Activated CD4-positive, alpha-beta T cell treated with anti-CD3 and anti-CD28 coated beads for 36 hours (primary cell): ENCODE measurements at places on chromosomes 13 and 19.
A peak's percentile ranks its signal among the peaks of the same experiment; 100 is the strongest.

- no peak for DNase-seq
These were observed 69.5 kb downstream of the PTPRS start for GRCh38 chr19:5271145-5271544.

- DNase-seq = peak; percentile 71
These were observed 10.6 kb upstream of the RETN start for GRCh38 chr19:7658219-7658686.

DNA sequence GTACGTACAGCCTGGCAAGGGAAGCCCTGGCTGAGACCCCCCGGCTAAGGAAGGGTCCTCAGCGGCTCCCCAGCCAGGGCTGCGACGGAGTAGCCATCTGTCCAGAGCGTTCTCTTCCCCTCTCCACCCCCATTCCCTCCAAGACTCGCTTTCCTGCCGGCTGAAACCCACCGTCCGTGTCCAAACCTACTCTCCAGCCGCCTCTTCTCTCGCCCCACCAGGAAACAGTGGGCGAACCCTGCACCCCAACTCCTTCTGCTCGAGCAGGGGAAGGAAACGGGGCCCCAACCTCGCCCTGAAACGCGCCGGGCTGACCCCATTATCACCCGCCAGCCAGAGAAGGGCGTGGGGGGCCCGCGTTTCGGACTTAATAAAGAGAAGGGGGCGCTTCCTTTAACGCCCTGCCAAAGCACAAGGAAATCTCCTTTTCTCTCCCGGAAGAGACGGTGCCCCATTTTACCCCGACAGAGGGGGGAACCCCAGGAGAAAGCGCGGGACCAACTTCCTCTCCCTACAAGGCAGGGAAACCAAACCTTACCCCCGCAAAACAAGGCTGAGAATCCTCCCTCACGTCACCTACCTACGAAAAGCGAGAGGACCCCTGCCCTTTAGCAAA, 2.5 kb downstream of the ZC3H4 start:
- peak; percentile 74 for DNase-seq

GRCh38 chr19:58154287-58154678, 3.7 kb upstream of the ZNF329 start:
- DNase-seq = peak; percentile 16

DNA sequence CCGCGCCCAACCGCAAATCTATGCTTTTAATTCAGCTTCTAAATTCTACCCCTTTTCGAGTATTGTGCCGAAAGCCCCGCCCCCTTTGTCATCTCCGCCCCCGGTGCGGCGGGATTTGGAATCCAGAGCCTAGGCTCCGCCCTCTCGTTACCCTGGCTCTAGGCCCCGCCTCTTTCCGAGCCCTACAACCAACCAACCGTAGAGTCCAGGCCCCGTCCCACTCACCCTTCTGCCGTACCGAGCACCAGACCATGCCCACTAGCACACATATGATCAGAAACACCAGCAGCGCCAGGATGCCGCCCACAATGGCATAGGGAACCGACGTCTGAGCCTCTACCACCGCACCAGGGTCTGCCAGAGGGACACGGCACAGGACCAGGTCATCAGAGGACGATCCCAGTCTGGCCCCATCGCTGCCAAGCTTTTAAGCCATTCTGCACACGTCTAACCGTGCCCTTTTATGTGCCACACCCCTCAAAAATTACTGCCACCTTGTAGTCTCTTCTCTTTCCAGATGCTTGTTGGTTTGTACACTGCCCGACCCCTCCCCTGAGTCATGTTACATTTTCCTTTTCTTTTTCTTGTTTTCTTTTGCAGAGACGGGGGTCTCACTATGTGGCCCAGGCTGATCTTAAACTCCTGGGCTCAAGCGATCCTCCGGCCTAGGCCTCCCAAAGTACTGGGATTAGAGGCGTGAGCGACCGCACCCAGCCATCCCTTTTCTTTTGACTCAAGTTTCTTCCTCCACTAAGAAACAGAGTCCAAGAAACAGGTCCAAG, 4.7 kb upstream of the ZNF428 start:
- peak; percentile 56 for DNase-seq

GRCh38 chr19:53787266-53787665, 36.8 kb downstream of the NLRP12 start:
- DNase-seq = no peak

GRCh38 chr19:42468273-42468796, 25.6 kb upstream of the CXCL17 start:
- no peak for DNase-seq

- DNase-seq = peak; percentile 85
These were observed 1.0 kb upstream of the DBP start for GRCh38 chr19:48637948-48638830.

- DNase-seq = no peak
These were observed 361.8 kb downstream of the ZNF536 start for GRCh38 chr19:30733826-30734550.

DNA sequence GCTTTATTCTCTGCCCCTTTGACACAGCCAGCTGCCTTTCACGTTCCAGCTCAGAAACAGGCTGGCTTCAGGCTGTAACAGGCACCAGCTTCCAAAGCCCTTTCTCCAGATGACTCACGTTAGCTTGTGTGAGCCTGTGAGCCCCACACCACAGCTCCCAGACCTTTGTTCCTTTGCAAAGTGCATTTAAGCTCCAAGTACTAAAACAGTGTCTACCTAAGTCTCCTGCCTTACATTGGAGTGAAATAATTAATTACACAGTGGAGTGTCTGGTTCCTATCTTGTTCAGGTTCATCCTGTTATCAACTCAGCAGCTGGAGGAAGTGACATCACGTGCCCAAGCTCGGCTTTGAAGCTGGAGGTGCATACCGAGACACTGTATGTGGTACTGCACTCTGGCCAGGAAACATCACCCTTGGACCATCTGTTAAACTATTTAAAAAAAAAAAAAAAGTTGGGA, 475.8 kb downstream of the FOXO1 start:
- DNase-seq = peak; percentile 81

DNA sequence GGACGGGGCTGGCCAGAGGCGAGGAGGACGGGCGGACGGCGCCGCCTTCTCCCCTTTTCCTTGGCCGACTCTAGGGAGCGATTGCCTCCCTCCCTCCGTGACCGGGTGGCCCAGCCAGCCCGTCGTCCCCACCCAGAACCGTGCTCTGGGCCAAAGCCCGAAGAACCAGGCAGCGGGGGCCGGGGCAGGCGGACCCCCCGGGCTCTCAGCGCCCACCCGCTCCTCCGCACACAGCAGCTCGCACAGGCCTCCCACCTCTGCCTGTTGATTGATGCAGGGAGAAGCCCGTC, 9.3 kb upstream of the MARCHF2 start:
- no peak for DNase-seq

DNA sequence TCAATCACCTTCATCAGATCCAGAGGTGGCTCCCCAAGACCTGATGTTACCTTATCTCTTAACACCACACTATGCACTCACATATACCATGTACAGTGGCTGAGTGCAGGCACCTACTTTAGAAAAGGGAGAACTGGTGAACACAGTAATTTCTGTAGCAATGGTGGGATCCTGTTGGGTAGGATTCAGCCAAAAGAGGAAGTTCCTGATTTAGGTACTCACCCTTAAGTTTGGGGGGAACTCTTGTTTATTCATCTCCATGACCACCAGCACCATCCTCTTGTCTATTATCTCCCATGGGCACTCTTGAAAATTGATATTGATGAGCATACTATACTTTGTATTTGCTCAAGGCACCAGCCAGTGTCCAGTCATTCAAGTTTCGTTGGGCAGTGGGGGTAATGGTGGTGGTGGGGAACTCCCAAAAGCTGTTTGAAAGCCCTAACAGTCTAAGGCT, 324.4 kb downstream of the LMO7 start:
- no peak for DNase-seq

- no peak for DNase-seq
These were observed 82.4 kb downstream of the COL4A1 start for GRCh38 chr13:110224519-110224918.

GRCh38 chr13:57640607-57641006, 9.1 kb downstream of the PCDH17 start:
- DNase-seq = no peak

DNA sequence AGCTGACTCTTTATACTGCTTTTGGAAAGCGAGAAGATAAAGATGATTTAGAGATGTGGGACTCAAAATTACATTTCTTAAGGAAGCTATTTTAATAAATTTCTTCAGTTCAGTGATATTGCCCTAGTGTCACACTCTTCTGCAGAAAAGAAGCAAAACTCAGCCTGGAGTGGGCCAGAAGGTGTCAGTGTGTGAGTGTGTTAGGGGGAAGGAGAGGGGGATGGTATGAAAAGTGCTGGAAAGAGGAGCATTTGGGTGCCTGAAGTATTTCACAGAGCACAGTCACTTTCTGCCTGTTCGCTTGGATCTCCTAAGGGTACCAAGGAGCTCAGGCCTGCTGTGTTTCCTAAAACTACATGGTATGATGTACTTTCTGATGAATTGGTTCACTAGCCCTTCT, 84.5 kb upstream of the FRY start:
- no peak for DNase-seq

GRCh38 chr19:52369559-52370340, at the start of gene ZNF880:
Gene ZNF880 (plus strand): TSS chr19:52369923. CDS start chr19:52369966, 43 bp downstream.
- peak; percentile 96 for DNase-seq

DNA sequence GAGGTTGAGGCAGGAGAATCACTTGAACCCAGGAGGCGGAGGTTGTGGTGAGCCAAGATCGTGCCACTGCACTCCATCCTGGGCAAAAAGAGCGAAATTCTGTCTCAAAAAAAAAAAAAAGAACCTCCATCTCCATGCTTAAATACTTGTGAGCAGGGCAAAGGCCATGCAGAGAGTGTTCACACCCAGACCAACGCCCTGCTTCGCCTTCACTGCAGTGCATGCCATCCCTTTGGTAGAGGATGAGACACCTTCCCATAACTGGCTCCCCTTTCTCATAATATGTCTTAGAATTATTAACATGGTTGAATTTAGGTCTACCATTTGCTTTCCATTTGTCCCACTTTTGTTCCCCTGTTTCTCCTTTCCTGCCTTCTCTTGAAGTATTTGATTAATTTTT, 15.4 kb downstream of the BBC3 start:
- no peak for DNase-seq

DNA sequence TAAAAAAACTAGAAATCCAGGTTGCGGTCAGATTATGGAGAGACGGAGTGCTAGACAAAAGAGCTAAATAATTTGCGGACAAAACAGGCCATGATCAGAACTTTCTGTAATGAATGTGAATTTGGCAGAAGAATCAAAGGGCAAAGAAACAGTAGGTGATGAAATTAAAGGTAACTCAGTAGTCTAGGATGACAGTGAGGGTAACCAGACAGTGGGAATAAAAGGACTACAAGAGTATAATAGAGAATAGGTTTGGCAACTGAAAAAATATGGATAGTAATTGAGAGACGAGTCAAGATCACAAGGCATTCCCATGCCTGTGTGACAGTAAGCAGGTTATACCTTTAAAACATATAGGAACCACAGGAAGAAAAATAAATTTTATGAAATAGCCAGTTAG, 35.9 kb downstream of the CAB39L start:
- no peak for DNase-seq

DNA sequence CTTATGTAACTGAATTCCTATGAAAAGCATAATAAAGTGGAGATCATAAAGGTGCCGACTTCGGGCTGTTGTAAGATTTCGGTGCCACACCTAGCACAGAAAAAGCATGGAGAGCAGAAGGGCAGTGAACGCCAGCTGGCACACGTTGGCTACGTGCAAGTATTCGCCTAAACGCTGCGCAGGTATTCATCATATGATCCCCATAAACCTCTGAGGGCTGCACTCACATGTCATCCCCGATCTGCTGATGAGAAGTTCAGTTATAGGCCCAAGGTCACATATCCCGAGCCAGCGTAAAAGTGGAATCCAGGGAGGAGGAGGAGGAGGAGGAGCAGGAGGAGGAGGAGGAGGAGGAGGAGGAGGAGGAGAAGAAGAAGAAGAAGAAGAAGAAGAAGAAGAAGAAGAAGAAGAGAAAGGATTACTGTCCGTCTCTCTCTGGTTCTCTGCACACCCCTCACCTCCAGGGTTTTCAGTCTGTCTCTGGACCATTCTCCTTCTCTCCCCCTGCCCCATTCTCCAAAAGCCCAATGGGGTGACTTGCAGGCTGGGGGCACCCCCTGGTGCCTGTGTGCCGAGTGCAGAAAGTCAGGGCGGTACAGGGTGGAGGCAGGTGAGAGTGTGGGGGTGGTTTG, 18.6 kb upstream of the CYP2S1 start:
- no peak for DNase-seq

DNA sequence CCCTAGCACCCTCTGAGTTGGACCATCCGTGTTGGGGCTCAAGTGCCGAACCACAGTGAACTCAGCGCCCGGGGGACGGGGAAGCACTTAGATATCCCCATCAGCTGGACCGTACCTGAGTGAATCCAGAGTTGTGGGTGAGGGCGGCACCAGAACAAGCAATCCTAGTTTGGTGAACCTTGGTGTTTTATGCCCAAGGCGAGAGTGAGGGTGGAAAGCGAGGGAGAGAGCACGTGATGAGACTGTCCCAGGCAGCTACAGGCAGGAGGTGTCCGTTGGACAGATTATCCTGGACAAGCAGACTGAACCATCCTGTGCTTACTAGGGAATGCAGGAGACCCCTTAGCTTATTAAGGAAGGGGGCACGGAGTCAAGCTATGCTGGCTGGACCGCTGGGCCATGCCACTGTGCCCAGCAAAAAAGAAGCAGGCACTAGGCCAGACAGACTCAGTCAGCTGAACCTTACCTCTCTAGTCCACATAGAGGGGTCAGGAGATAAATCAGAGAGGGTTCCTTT, 596 bp downstream of the GET3 start:
- no peak for DNase-seq
